Activated CD4-positive, alpha-beta T cell treated with anti-CD3 and anti-CD28 coated beads for 36 hours (primary cell): ENCODE measurements at places on chromosomes 5 and 9. TPM values are rescaled to one million over a fixed set of nuclear protein-coding genes. Genes with fewer than 3 reads are reported as not detected.

Gene PELO
- 17.3 TPM for total RNA-seq

Gene TENT4A
- total RNA-seq, result 33.3 TPM

Gene SV2C
- not detected for total RNA-seq

DNA sequence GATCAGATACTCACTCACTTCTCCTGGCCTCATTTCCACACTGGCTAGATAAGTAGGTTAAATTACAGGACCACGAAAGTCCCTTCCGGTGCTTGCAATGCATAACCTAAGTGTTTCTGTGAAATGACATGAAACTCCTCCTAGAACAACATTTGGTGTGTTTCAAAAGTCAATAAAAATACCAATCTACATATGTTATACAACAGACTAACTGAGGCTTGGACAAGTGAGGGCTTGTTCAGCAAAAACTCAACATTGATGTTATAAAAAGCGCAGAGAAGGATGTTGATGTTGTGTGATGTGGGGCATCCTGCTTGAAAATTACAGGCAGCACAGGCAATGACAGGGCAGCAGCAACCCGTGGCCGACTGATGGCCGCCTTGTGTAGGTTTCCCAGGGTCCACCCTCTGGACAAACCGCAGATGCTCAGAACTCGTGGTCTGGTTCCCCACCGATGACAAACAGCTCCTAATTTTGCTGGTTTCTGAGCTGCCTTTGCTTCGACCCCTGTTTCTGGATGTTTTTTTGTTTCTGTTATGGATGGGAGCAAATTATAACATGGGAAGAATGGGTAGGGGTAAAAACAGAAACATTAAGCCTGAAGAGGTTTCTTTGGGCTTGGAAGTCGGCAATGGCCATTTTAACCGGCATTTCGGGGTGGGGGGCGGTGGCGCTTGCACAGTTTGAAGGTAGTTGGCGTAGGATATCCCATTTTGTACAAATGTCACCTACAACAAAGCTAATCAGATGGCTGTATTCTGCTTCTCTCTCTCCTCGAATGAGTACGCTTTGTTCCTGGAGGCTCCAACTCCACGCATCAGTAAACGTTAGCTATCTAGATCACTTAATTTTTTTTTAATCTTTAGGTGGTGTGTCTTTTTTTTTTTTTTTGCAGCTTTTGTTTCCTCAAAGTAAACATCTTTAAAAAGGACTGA lies 116.1 kb downstream of the PDZD2 start:
- H3K27me3 ChIP-seq, result no peaks in the 10 kb centered on the region
- H3K4me3 ChIP-seq, result no peak overlapping the region
- DNase-seq, result no peak
- H3K36me3 ChIP-seq, result no peaks in the 10 kb centered on the region
- H3K27ac ChIP-seq, result no peak overlapping the region

GRCh38 chr9:78973907-78974306 lies 597.9 kb upstream of the TLE4 start:
- no peaks in the 10 kb centered on the region for H3K36me3 ChIP-seq
- peaks cover 2% of the 10 kb centered on the region for H3K27me3 ChIP-seq
- H3K27ac ChIP-seq, result no peak overlapping the region
